ENCODE measurements at places on chromosomes 6 and 20.

DNA sequence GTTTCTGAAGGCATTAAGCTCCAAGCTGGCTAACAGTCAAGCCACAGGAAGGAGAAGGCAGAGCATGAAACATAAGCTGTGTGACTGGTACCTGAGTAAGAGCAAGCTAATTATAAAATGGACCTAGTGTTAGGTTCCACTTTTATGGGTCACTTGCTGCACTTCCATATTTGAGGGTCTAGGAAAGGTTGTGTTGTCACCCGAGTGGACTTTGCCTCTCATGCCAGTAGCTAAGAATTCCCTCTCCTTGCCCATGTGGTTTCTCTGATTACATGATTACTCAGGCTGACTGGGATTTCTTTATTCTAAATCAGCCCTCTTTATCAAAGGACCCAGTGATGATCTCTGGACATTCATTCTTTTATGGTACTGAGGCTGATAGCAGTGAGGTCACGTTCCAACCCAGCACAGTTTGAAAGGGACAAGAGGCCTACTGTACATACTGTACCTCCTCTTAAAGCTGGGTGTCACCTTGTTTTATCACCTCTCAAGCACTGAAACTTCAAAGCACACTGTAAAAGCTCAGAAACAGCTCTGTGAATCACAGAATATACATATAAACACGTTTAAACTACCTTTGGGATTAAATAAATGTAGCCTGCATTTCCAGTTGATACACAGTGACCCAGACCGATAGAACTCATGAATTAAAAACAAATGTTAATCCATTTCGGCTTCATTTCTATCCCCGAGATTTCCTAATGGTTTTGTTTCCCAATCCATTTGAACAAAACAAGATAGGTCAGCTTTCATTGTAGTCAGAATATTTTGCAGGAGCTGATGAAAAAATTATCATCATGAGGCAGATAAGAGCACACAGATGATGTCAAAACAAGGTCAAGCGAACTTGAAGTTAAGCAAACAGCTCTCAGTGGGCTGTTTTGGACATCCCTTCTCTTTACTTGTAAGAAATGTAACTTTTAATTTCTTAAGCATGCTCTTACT is 96.5 kb downstream of the ALDH8A1 start:
- no peak for DNase-seq

DNA sequence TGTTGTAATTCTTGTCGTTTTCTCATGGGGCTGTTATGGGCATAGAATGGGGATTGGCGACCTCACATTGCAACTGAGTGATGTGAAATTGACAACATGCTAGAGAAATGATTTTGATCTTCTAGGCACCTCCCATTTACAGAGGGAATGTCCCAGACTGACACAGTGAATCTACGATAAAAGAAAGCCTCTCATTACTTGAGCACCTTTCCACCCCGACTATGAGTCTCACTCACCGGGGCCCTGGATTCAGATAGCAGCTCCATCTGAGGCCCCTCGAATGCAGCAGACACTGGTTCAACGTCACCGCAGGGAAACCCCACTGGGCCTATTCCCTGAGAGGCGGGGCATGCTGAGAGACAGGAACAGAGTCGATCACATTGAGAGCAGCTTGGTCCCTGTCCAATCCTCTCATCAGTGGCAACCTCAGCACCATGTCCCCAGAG is 49.1 kb downstream of the NFATC2 start:
- no peak for DNase-seq

DNA sequence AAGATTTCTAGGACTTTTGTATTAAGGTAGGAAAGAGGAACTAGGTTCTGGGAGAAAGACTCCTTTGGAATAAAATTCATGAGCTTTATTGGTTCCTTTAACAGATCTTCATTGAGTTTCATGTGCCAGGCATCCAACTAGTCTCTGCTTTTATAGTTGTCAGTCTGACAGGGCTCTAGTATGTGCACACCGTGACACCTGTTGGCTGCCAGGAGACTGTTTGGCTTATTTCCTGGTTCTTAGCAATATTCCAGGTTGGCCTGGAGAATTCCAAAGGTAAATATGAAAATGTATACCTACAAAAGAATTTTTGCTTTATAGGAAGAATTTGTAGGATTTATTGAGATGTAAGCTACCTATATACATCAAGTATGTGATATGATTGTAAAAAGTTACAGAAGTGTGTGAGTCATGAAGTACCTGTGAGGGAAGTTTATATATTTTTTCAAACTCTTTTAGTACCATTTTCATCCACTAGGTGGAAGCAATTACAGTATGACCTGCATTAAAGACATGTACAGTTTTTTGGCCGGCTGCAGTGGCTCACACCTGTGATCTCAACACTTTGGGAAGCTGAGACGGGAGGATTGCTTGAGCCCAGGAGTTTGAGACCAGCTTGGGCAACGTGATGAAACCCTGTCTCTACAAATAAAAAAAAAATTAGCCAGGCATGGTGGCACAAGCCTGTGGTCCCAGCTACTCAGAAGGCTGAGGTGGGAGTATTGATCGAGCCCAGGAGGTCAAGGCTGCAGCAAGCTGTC is 35.2 kb downstream of the NDUFAF5 start:
- no peak for DNase-seq

GRCh38 chr6:84866715-84867114 is 102.3 kb upstream of the TBX18 start:
- no peak for DNase-seq

- DNase-seq, result no peak
These were observed 84.6 kb upstream of the ZNF322 start for GRCh38 chr6:26743941-26744699.

DNA sequence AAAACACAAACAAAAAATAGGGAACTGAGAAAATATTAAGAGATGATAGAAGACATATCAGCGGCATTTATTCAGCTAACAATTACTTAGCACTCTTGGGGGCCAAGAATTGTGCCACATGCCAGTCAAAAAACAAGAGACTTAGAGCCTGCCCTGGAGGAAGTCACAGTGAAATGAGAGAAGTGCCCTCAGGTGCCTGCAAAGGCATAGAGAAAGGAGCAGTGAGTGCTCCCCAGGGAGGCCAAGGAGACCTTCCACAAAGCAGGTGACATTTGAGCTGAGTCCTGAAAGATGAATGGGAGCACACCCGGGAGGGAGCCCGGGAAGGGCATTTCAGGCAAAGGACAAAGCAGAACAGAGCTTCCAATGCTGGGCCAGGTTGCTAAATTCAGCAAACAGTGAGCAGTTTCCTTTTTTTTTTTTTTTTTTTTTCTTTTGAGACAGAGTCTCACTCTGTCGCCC is 184.7 kb upstream of the JARID2 start:
- DNase-seq, result no peak

DNA sequence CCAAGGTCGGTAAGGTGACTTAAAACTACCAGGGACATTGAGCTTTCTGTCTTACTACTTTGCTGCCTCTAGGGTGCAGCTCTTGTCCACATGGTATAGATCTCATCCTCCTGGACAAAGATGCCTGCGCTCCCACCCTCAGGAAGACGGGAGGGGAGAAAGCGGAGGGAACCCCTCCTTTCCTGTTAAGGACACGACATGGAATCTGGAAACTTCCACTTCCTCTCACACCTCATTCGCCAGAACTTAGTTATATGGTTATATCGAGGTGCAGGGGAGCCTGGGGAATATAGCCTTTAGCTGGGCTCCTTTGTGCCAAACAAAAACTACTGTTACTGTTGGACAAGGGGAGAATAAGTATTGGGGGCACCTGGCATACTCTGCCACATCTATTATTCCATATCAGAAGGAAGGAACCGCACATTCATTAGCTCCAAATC is 224.3 kb upstream of the TSHZ2 start:
- DNase-seq, result no peak

DNA sequence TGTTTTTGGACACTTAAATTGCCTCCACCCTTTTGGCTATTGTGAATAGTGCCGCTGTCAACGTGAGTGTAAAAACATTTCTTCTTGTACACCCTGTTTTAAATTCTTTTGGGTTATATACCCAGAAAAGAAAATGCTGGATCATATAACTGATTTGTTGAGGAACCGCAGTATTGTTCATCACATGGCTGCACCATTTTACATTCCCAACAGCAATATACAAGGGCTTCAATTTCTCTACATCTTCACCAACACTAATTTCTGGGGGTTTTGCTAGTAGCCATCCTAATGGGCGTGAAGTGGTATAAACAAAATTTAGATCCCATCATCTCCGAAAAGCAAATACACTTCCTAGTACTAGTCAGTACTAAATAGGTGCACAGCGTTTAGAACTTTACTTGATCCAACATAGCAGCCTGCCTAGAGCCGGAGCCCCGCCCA is 579 bp upstream of the BPHL start:
- DNase-seq, result no peak

GRCh38 chr6:25155211-25155610 is 124.0 kb upstream of the CARMIL1 start:
- no peak for DNase-seq

- no peak for DNase-seq
These were observed 28.8 kb upstream of the CCND3 start for GRCh38 chr6:41970436-41970846.

DNA sequence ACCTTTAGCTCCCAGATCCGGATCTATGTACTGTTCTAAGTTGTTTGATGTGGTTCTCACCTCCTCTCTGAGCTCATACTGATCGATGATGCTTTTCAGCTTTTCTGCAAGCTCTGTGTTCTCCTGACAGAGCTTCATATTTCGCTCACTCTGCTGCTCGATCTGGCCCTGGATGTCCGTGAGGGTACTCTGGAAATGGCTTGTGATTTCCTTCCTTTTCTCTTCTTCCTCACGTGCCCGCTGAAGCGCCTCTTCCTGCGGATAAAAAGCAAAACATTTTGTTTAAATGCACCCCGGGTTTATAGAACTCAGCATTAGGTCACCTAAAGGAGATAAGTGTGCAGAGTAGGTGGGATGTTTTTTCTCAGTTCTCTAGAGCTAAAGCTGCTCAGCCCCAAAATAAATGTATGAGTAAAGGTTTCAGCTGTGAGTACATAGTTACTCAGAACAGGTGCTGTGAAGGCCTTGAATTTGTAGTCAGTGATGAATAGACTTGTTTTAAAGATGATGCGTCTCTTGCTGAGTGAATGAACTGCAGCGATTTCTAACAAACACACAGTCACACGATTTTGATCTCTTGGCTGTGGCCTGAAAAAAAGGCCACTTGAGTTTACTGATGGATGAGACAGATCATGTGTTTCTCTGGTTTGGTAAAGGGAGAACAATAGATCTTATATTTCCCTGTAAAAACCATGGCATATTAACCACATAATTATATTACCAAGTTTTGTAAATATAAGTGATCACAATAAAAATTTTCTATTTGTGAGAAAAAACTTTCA is 29.1 kb downstream of the TXLNB start:
- no peak for DNase-seq

DNA sequence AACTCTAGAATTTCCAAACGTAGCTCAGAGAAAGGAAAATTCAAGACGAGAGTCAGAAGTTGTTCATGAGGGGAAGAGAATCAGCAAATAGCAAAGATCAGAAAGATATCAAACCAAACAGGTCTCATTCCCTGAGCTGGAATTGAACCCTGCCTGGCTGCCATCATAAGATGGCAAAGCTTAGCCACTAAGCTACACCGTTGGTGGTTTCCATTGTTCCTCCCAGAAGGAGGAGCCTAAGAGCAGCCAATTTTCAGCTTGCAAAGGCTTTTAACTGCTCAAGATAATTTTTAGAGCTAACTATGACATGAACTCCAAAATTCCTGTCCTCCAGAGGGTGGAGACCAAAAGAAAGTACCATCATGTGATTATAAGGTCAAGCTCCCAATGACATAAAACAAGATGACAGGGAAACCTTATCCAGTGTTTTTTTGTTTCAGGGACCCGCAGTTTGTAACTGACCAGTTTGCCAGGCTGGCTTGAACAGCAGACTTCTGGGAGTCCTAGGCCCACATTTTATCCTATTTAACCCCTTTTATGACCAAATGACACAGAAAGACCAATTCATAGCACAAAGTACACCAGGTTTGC is 55.9 kb downstream of the COL11A2 start:
- no peak for DNase-seq

- no peak for DNase-seq
These were observed 50.0 kb downstream of the SRC start for GRCh38 chr20:37395921-37396415.

GRCh38 chr20:58998656-58999055 is 8.4 kb downstream of the CTSZ start:
- DNase-seq, result no peak

DNA sequence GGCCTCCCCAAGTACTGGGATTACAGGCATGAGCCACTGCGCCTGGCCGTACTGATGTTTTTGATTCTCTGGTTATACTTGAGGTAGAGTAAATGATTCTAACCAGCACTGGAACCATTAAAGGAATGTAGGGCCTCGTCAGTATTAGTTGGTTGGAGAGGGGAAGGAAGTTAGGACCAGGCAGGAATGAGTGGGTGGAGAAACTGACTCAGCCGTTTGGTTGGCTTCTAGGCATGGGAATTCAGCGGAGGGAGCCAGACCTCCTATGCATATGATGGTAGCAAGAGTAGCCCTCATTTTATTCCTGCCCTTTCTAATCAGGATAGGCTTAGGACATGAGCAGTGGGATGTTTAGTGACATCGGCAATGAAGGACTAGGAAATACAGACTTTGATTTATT is 19.0 kb upstream of the SERINC3 start:
- no peak for DNase-seq

GRCh38 chr20:24042646-24043045 is 54.1 kb upstream of the GGTLC1 start:
- no peak for DNase-seq

GRCh38 chr20:17635332-17636244 is 46.5 kb downstream of the RRBP1 start:
- no peak for DNase-seq

DNA sequence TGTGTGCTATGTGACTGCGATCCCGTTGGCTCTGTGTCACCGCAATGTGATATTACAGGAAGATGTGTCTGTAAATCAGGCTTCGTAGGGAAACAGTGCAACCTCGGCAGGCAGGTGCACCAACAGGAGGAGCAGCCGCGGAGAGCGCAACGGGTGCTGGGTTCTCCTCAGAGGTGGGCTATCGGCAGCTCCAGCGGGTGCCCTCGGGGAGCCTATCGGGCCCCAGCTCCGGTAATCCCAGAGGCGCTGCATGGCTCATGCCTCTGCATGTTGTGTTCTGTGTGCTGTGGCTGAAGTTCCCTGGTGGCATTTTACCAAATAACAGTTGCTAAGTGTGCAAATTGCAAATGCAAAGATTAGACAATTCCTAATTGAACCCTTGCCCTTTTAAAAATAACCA is 409.9 kb downstream of the LAMA2 start:
- no peak for DNase-seq

DNA sequence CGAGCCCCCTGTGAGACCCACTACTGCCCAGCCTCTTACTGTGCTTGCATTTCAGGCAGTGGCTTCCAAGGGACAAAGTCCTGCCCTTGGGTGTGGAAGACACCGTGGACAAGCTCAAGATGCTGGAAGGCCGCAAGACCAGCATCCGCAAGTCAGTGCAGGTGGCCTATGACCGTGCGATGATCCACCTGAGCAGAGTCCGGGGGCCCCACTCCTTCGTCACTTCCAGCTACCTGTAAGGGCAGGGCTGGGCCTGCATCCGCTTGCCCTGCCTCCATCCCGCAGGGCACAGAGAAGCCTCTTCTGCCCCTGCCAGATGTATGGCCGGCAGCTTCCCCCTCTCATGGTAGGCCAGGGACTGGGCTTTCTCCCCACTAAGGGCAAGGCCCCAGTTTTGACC is 33.8 kb downstream of the BRPF3 start:
- no peak for DNase-seq

GRCh38 chr20:33640287-33640686 is 21.8 kb upstream of the C20orf144 start:
- DNase-seq, result no peak

- no peak for DNase-seq
These were observed 58.0 kb downstream of the TBXT start for GRCh38 chr6:166109608-166110007.

GRCh38 chr6:15546591-15546990 is 116.2 kb downstream of the DTNBP1 start:
- no peak for DNase-seq

Measured in substantia nigra (tissue), 51 donors.